ENCODE measurements at places on chromosomes 4 and X.

DNA sequence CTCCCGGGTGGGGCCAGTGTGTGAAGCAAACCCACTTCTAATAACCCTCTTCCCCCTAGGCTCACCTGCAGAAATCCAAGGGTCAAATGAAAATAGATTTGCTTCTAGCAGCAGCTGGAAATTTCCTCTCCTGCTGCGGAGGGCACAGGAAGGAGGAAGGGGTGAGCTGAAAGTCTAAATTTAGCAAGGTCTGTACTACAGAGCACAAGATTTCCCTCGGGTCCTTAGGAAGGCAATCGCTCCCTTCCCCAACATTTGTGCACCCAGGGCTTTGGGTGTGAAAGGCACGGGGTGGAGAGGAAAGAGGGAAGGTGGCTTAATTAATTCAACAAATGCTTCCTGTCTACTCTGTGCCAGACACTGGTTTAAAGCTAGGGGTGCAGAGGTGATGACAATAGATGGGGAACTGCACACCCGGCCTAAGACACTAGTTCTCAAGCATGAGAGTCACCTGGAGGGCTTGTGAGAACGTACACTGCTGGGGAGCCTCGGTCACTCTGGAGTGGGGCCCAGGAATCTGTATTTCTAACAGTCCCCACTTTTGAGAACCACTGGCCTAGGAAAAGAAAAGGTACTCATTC, 204.4 kb downstream of the NSUN7 start:
- DNase-seq, result no peak

DNA sequence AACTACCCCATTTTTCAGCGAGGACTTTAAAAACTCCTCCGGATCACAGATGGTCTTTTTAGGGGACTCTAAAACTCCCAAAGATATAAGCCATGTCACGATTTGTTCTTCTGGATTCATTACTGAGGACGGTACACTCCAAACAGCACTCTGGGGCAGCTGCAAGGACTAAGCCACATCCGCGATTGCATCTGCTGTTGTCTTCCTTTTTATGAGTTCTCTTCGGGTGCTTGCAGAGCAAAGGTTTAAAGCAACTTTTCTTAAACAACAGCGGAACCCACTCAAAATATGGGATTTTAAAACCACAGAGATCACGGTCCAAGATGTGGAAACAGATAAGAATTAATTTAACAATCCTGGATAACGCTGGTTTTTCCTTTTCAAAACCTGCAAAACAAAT, at the start of gene ARHGEF6:
TSS of gene ARHGEF6 (minus strand) at position 170 of the 400 bp plus-strand sequence. CDS start at position 120, 50 bp downstream.
- DNase-seq, result no peak

GRCh38 chr4:184958127-184958922, 60.0 kb upstream of the HELT start:
- no peak for DNase-seq

DNA sequence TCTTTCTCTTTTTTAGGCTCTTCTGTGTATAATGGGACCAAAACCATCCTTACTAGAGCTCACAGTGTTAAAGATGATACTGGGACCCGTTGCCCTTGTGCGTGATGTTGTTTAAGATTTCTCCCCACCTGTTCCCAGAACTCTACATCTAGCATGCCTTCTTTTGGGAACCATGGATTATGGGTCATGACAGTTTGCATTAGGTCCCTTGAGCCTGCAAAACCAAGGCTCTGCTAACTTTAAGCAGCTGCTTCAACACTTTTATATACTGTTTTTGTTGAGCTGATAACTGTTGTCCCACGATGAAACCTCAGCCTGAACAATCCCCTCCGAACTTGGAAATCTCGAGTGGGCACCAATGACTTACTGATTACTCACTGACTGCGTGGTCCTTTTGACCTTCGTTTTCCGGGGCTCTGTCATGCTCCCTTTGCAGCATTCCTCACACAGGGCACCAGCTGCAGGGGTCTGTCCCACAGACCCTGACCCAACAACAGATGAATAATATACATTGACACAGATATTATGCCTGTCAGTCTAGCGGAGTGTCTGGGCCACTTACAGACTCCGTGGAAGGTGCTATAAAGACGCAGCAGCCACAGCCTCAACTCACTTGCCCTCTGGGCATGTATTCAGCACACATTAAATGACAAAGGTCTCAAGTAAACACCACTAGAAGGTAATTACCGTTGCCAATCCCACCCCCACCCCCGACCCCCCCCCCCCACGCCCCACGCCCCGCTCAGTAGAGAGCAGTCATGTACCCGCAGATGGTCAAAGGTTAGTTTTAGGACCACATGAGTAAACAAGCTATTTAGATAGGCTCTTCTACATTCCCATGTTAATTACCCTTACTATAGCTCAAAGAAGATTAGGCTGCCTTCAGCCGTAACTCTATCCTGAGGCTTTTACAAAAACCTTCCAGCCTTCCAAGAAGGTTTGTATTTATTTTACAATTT, 162.0 kb upstream of the WDFY3 start:
- DNase-seq, result no peak

DNA sequence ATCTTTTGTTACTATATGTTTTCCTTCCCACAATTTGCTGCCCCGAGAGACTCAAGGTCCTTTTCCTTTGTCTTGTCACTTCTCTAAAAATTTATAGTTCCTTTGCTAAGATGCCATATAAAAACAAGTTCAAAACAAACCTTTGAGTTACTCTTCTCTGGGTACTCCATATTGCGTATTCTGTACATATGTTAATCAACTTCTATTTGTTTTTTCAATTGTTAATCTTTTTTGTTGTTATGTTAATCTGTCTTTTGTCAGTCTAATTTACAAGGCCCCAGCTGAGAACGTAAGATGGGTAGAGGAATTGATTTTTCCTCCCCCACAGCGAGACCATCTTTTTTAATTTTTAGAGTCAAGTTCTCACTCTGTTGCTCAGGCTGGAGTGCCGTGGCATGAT, 7.2 kb upstream of the PPEF2 start:
- DNase-seq, result no peak

DNA sequence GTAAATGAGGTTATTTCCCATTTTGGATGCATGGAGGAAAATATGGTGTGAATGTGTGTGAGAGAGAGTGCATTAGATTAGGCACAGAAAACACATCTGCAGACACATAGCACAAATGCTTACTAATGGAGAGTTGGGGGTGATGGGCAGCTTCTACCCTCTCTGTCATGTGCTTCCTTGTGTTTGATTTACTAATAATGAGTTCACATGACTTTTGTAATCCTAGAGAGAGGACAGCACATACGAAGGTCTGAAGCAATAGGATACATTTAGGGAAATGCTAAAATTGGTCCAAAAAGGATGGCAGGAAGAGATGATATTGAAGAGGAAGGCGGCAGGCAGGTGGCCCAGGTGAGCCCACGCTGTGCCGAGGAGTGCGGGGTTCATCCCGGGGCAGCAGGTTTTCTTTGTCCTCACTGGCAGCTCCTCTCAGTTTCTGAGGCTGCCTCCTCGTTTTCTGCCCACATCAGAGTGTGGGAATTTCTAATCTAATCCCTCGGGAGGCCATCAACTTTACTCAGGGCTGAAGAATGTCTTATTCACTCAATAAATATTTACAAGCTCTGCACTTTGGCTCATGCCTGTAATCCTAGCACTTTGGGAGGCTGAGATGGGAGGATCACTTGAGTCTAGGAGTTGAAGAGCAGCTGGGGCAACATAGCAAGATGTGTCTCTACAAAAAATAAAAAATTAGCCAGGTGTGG, 15.9 kb upstream of the MAP9 start:
- DNase-seq, result no peak

DNA sequence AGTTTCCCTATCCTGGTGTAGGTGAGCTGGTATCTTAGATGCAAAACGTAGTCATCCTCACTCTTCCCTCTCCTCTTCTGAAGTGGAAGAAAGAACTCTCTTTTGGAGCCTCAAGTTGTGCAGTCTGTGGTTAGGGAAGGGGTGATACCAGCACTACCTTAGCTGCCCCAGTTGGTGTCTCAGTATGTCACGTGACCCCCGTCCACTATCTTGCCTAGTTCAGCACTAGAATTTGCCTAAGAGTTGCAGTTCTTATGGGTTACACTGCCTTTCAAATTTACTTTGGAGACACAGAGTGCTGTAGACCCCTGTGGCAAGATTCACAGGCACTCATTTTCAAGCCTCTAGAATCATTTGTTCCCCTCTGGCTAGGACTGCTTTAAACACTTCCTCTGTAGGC, 322.8 kb upstream of the EDA2R start:
- no peak for DNase-seq

DNA sequence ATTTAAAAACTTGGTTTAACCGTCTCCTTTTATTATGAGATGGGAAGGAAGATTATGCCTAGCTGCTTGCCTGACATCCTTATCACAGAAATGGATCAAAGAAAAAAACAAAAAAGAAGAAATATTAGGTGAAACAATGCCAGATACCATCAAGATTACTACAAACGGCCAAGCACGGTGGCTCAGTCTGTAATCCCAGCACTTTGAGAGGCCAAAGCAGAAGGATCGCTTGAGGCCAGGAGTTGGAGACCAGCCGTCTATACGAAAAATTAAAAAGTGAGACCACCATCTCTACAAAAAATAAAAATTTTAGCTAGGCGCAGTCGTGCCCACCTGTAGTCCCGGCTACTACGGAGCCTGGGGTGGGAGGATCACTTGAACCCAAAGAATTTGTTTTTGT, 2.3 kb downstream of the FRYL start:
- DNase-seq, result no peak

DNA sequence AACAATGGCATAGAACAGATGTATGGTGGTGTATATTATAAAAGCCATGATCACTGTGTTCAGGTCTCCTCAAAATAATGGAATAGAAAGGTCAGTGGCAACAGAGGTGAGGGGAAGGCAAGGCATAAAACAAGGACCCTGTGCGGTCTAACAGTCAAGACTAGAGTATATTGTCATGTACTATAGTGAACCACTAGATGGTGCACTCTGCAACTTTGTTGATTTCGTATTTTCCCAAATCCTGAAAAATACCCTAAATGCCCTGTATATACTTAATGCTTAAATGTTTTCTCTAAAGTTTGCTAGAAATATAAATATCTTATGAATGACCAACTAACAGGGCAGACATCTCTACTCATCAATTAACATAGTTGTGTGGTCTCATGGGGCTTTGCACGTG, 453.0 kb downstream of the PCDH11X start:
- DNase-seq, result no peak

GRCh38 chrX:108304210-108304609, 134.0 kb downstream of the COL4A6 start:
- no peak for DNase-seq

- no peak for DNase-seq
These were observed 20.5 kb upstream of the DDX3X start for GRCh38 chrX:41313419-41313818.

DNA sequence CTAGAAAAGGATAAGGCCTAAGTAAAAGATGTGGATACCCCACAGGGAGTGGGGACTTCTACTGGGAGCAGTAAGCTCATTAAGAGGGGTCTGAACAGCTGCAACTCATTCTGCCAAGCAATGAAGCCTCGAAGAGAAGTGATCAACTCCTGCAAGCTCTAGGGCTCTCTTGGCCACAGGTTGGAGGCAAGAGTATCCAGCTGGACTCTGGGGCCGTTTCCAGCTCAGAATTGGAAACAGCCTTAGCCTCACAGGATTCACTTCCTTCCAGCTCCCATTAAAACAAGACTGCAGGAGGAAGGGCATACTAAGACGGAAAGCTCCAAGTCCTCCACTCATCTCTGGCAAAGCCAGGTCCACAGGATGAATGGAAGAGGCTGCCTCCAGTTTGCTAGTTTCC, 126.3 kb downstream of the ATG4A start:
- DNase-seq, result no peak

DNA sequence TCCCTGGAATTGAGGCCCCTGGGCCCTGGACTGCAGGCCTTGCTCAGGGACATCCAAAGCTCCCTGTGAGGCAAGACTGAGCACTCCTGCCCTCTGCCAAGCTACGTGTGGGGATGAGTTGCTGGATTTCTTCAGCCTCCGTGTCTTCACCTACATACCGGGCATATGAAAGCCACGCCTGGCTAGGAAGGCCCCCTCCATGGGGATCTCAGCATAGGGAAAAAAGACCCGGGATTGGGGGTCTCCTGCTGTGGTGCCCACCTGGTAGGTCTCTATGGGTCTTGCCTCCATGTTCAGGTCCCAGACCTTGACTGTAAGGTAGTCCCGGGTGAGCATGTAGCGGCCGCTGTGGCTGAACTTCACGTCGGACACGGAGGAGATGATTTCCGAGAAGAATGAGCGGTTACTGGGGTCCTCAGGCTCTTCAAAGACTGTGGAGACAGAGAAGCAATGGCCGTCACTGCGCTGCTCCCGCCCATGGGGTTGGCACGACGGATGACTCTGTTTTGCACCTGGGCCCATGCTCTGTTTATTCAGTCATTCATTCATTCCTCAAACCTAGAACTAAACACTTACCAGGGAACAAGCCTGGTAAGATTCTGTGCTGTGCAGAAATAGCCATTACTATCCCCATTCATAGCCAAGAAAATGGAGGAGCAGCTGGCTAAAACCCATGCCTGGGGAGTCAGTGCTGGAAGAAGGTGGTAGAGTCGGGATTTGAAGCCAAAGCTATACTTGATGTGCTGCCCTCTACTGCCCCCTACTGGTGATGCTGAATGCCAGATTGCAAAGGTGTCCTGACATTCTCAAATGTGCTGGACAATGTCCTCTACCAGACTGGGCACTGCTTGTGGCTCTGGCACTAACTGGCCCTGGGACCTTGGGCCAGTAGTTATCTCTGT, 63.9 kb downstream of the WFS1 start:
- DNase-seq, result no peak

DNA sequence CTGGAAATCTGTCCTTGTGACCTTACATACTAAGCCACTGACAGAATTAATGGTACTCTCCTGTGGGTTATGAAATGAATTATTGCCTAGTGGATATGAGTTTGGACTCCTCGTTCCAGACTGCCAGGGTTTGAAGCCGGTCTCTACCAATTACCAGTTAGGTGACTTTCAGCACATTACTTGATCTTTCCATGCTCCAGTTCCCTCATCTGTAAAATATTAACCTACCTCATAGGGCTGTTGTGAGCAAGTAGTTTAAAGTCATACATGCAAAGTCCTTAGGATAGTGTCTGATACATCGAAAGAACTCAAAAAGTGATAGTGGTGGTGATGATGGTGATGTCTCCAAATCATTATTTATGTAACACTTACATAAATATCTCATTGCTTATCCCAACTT, 373.5 kb upstream of the ARX start:
- no peak for DNase-seq

DNA sequence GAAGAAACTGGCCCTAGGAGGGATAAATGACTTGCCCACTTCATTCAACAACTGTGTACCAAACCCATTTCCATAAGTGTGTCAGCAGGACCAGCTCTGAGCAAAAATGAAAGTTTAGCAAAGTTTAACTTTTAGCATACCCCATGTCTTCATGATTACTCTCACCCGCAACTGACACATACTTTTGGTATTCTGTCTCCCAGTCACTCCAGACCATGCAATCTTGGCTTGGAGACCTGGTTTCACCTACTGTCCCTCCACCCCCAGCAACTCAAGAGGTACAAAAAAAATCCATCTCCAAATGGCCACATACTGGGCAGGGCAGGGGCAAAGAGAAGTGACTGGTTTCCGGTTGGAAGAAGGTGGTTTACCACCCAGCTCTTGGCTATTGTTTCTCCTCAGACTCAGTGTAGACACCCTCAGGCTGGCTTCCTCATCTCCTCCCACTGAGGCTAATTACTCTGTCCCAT, 79.8 kb downstream of the RLIM start:
- DNase-seq, result no peak

- no peak for DNase-seq
These were observed 20.9 kb upstream of the RAB40A start for GRCh38 chrX:103540145-103540544.

- no peak for DNase-seq
These were observed 66.8 kb downstream of the SOWAHB start for GRCh38 chr4:76830964-76831703.

- no peak for DNase-seq
These were observed 8.2 kb downstream of the FREM3 start for GRCh38 chr4:143692241-143692640.

GRCh38 chrX:136619899-136620505, 28.0 kb upstream of the CD40LG start:
- DNase-seq, result no peak

Measured in activated naive CD8-positive, alpha-beta T cell treated with anti-CD3 and anti-CD28 coated beads, Interleukin-2, amount 10 ng/mL, durations not matched to agents 7 days and 5 days (primary cell).